ENCODE measurements at places on chromosomes 1 and 21.

DNA sequence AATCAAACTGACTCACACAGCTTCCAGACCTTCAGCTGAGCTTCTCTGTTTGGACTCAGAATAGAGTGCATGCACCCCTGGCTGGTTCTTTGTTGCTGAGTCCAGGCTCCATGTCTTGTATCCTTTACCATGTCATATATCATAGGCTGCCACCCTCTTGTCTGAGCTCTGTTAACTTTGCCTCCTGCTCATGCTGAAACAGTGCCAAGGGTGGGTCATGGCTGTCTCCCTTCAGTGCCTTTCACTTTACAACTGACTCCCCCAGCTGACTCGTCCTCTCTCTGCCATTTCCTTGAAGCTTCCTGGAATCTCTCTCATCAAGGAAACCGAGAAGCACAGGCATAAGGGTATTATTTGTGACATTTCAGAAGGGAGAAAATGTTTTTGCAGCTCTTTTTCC lies 885.3 kb downstream of the TTLL7 start:
- no peak for DNase-seq

DNA sequence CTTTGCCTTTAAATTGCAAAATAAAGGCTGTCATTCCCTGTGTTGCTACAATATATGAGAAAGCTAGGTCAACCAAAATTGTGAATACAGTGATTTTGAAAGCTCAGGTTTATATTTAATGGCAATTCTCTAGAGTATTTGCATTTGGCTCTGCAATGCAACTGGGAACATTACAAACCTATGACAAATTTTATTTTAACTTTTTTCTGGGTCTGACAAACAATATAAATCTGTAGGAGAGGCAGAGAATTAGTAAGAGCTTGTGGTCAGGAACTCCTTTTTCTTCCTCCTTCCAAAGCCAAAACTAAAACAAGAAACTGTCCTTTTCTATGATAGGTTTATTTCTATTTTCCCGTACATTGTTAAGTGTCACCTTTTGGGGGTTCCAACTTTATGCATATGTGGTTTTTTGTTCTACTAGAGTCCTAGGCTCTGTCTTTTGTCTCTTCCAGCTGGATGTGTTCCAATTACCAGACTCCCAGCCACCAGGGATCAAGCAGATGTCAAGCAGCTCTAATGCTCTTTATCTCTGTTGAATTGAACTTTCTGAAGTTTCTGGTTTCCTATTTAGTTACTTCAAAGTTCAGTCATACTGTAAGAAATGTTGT lies 106.9 kb downstream of the ASH1L start:
- DNase-seq, result no peak

DNA sequence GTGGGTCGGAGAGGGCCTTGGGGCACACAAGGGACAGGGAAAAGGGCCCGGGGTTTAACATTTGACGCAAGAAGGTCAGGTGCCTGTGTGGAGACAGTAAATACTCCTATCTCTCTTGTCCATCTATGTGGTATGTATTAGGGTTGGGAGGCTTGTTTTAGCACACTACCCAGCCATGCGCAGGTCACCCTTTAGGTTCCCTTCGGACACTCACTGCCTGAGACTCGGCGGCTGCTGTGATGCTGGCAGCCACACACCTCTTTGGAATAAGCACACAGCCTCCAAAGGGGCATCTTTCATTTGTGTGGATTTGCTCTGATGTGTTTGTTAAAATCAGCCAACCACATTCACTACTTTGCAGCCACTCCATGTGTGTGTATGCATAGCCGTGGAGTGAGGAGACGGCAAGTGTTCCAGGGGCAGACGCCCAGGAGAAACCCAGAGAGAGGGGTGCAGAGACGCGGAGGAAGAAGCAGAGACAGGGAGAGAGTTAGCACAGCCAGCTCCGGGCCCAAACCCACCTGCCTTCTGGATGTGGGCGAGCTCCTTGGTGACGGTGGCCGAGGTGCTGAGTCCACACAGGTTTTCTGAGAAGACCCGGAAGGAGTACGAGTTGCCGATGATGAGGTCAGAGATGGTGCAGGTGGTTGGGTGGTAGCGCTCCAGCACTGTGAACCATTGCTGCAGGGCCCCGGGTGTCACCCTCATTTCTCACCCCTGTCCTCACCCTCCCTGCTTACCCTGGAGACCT lies 5.7 kb downstream of the MYBPH start:
- no peak for DNase-seq

GRCh38 chr1:21621051-21621450 lies 48.1 kb downstream of the RAP1GAP start:
- no peak for DNase-seq

GRCh38 chr1:29653034-29653810 lies 416.9 kb downstream of the PTPRU start:
- DNase-seq, result no peak

GRCh38 chr21:27827972-27828371 lies 861.1 kb upstream of the ADAMTS5 start:
- no peak for DNase-seq

GRCh38 chr1:202112859-202113689 lies 9.6 kb upstream of the GPR37L1 start:
- no peak for DNase-seq

DNA sequence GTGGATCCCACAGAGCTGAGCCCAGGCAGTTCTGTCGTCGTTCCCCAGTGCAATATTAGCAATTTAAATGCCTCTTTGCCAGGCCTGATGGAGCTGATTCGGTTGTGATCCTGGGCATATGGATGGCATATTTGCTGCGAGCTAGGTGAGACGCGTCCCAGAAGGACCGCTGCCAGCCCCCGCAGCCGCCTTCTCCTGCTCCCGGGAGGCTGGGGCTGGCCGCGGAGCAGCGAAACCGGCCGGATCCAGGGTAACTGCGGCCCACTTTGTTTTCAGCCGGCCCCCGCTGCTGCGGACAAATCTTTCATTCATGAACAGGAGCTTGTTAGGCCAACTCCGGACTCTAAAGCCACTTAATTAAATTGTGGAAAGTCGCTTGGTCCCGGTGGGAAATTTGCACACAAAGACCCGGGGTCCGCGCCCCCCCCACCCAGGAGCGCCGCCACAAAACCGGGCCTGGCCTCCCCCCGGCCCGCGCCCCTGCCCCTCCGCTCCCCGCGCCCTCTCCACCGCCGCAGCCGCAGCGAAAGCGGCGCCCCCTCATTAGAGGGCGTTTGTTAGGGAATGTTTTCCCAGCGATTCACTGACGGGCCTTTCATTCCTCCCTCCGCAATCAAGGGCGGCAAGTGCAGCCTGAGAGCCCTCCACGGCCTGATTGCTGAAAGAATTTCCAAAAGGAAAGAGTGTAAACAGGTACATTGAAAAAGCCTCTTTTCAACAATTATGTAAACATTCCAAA lies 383.3 kb downstream of the RRAGC start:
- DNase-seq, result no peak

DNA sequence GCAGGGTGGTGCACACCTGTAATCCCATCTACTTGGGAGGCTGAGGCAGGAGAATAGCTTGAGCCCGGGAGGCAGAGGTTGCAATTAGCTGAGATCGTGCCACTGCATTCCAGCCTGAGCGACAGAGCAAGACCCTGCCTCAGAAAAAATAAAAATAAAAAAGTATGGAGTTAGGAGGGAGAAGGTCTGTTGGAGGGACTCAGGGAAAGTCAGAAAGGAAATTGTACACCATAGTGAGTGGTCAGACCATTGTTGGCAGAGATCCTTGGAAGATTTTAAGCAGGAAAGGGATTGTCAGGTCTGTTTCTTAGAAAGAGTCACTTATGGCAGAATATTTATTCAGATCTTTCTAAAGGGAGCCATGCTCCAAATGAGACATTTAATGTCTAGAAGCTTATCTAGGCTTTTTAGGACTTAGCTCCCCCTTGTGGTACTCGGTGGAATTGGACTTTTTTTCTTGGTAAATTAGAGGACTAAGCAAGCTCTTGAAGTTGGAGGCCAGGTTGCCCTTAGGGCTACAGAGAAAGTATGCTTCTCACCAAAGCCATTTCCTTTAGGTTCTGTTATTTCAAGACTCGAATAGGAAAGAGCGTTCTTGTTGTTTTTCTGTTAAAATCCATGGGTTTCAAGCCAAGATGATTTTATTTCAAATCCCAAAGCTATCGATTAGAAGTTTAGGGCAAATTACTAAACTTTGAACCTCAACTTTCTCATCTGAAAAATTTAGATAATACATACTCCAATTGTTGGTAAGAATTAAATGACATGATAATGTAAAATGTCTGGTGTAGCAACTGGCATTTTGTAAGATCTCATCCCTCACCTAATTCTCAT lies 16.5 kb downstream of the MIA3 start:
- DNase-seq, result peak; percentile 87

DNA sequence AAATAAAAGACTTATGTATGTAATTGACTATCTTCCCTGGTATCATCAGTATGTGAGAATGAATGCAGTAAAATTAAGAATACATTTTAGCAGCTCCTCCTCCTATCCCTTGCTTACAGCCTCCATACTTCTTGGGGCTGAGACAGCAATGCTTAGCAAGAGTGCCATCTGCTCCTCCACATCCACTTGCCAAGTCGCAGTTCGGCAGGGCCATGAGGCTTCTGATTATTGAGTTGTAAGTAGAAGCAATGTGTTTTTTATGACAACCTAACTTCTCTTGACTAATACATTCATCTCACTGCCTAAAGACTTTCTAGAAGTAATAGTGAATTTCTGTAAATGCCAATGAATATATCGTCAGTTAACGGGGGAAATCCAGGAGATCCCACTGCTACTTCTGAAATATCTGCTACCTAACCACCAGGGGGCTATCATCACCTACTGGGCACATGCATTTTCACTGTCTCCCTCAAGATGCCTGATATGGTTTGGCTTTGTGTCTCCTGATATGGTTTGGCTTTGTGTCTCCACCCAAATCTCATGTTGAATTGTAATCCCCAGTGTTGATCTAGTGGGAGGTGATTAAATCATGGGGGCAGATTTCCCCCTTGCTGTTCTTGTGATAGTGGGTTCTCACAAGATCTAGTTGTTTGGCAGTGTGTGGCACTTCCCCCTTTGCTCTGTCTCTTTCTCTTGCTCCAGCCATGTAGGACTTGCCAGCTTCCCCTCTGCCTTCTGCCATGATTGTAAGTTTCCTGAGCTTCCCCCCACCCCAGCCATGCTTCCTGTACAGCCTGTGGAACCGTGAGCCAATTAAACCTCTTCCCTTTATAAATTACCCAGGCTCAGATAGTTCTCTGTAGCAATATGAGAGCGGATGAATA lies 59.6 kb downstream of the EXTL2 start:
- DNase-seq, result peak; percentile 16

GRCh38 chr1:108059945-108060344 lies 95.0 kb upstream of the VAV3 start:
- no peak for DNase-seq

- no peak for DNase-seq
Observed at GRCh38 chr21:44681861-44682579, at the start of gene KRTAP12-1. Gene KRTAP12-1, minus strand, starts transcription at chr21:44682163. Its CDS starts 40 bp downstream, at chr21:44682123.

GRCh38 chr1:91523482-91523881 lies 22.8 kb downstream of the CDC7 start:
- no peak for DNase-seq

DNA sequence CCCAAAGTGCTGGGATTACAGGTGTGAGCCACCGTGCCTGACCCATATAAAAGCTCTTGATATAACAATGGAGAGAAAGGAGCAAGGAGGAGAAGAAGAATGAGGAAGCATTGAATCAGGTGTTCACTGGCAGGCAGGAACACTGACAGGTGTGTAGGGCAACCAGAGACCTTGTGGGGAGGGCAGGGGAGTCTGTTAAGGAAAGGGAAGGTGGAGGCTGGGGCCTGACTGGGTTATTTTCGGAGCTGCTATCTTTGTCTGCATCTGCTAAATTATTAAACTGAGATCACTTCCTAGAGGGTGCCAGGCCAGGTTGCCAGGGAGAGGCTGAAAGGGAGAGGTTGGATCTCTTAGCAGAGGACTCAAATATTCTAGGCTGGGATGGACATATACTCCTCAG lies 6.8 kb upstream of the TRNP1 start:
- DNase-seq, result no peak

DNA sequence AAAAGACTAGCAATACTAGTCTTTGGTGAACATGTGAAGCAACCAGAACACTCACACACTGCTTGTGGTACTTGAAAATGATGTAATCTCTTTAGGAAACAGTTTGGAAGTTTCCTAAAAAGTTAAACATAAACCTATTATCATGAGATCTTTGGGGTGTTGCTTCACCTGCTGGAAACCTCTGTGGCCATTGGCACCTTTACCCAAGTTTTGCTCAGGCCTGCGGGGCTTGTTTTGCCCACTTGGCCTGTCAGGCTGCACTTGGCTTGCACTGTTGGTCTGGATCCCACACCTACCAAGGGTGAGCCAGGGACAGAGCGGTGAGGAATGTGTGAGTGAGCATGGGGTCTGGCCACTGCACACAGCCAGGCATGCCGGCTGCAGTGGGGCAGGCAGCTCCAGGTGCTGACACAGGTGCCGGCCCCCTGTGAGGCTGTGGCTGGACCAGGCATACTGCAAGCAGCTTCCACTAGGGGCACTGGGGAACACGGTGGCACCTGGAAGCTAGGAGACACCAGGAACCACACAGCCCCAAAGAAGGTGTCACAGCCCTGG lies 14.4 kb upstream of the FNBP1L start:
- DNase-seq, result no peak

DNA sequence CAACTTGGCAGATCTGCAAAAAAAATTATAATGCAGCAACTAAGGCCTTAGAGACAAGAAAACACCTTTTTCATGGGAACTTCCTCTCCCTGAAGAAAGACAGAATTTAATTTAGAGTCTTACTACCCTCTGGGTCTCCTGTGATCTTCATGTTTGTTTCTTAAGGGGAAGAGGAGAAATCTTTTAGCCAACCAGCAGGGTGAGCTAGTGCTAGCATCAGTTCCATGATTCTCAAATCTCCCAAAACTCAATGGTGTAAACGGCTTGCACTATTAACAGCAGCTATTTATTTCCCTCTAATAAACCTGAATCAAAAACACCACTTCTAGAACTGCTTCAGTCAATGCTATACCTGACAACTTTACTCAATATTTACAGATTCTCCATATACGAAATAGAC lies 3.8 kb downstream of the ZNF644 start:
- DNase-seq, result peak; percentile 29

DNA sequence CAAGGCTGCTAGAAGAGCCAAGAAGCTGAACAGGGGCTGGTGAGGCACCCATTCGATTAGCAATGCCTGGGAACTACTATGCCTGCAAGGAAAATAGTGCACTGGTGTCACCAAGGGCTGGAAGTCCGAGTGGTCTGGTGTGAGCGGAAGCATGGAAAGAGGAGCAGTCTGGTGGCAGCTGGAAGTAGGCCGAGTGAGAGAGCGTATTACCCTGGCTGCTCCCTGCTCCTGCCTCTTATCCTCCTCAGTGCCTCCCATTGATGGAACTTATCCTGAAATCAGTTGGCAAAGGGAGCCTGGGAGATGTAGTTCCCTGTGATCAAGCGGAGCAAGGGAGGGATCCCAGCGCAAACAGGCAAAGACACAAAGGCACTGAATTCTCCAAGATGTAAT lies 9.6 kb downstream of the SMAP2 start:
- DNase-seq, result no peak

DNA sequence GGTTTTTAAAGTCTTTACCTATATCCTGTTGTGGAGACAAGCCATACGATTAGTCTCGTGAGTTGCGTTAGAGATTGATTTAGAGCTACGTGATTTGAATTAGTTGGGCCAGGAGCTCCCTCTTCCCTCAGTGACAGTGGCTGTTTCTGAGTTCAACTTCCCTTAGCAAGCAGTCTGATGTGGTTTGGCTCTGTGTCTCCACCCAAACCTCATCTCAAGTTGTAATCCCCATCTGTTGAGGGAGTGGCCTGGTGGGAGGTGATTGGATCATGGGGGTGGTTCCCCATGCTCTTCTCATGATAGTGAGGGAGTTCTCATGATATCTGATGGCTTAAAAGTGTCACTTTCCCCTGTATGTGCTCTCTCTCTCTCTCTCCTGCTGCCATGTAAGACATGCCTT lies 192.9 kb upstream of the PTGFR start:
- DNase-seq, result no peak

GRCh38 chr1:170562646-170563338 lies 30.8 kb downstream of the GORAB start:
- peak; percentile 28 for DNase-seq

- DNase-seq, result no peak
Observed at GRCh38 chr1:68160021-68160420, 72.3 kb downstream of the WLS start.

Data from CD4-positive, alpha-beta T cell treated with Interleukin-4 for 4 hours (primary cell).